ENCODE measurements at places on chromosomes 3 and 15. TPM values are rescaled to one million over a fixed set of nuclear protein-coding genes. Genes with fewer than 3 reads are reported as not detected.

- no peak for DNase-seq
Observed at GRCh38 chr3:151925876-151926275, 52.4 kb downstream of the SUCNR1 start.

- no peak for DNase-seq
Observed at GRCh38 chr15:88630141-88630721, 8.6 kb upstream of the ISG20 start.

- peak; percentile 63 for DNase-seq
Observed at GRCh38 chr15:68210821-68211655, 5.9 kb upstream of the CALML4 start.

GRCh38 chr3:123349201-123349535 lies 99.7 kb downstream of the ADCY5 start:
- no peak for DNase-seq

Gene ADGRG7
- not detected for polyA plus RNA-seq

Gene MOBP
- polyA plus RNA-seq, result 0.05 TPM

Gene GLT8D1
- polyA plus RNA-seq, result 54.8 TPM
